Stimulated activated CD8-positive, alpha-beta memory T cell treated with anti-CD3 and anti-CD28 coated beads, Interleukin-7, amount 100 ng/mL, for 1 hour (primary cell): ENCODE measurements at places on chromosomes 7 and 10.

- DNase-seq: no peak
Observed at GRCh38 chr10:69344591-69345252, 66.4 kb downstream of the HK1 start.

DNA sequence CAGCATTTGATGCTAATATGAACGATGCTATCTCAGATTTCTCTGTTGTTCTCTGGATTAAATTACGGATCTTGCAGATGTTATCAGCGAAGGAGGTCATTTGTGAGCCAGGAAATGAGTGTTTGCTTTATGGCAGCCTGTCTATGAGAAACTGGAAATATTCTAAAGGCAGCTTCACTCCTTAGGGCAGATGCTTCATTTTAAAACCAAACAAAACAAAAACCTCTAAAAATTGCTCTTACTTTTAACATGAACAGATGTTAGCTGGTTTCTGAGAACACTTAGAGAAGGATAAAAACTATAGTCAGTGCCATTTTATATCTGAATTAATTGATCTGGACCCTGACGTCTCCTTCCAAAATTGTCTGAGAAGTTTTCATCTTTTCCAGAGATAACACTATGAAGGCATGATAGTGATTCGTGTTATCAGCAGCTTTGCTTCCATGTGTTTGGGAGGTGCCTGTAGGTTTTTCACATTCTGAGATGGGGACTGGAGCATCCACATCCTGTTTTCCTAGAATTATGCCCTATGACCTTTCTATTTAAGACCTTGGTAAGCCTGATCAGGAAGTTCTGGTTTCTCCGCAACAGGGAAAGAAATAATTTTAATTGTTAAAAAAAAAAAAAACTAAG is 53.1 kb downstream of the CPED1 start:
- no peak for DNase-seq

GRCh38 chr10:52568309-52568708 is 204.3 kb downstream of the MBL2 start:
- DNase-seq: no peak

DNA sequence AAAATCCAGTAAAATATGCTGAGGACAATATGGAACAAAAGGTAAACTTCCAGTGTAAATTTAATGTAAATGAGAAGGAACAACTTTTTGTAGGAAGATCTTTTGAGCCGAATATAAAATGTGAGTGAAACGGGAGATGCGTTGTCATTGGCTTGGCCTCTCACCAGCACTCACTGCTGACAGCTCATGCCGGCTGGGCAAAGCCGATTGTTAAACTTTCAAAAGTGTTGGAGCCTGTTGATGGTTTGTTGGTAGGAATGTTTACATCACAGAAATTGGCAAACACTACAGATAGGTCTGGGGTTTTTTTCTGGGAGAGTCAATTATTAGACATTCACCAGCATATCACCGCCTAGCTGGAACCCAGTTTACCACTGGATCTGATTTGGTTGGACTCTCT is 6.1 kb downstream of the PSTK start:
- DNase-seq: no peak

DNA sequence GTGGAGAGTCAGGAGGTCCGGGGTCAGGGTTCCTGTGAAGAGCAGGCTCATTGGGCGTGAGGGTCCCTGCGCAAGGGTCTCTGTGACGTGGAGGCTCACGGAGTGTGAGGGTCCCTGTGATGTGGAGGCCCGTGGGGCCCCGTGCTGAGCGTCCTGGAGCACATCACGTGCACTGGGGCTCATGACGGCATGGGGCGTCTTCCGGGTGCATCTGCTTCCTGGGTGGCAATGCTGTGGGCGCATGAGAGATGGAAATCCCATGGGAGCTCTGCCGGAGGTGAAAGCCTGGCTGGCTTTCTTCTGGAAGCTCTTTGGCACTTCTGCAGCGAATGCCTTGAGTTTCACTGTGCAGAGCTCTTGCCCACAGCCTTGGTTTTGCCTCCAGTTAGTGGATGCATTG is 71.4 kb downstream of the WDR37 start:
- no peak for DNase-seq

- no peak for DNase-seq
Observed at GRCh38 chr7:139004321-139005090, 23.3 kb upstream of the KIAA1549 start.

GRCh38 chr7:64574540-64575099 is 11.7 kb upstream of the ZNF680 start:
- DNase-seq: no peak

DNA sequence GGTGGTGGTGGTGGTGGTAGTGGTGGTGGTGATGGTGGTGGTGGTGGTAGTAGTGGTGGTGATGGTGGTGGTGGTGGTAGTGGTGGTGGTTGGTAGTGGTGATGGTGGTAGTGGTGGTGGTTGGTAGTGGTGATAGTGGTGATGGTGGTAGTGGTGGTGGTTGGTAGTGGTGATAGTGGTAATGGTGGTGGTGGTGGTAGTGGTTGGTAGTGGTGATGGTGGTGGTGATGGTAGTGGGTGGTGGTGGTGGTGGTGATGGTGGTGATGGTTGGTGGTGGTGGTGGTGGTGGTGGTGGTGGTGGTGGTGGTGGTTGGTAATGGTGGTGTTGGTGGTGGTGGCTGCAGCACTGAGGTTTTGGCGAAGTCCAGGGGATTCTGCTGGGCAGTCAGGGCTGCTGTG is 58.5 kb downstream of the TMEM130 start:
- no peak for DNase-seq

- DNase-seq: no peak
Observed at GRCh38 chr7:41125343-41125742, 577.5 kb downstream of the INHBA start.

GRCh38 chr10:12387561-12388210 is 38.3 kb downstream of the CAMK1D start:
- DNase-seq: no peak

- DNase-seq: no peak
Observed at GRCh38 chr10:111890046-111890445, 293.5 kb downstream of the GPAM start.

- no peak for DNase-seq
Observed at GRCh38 chr10:35259769-35260397, 76.4 kb upstream of the CCNY start.

DNA sequence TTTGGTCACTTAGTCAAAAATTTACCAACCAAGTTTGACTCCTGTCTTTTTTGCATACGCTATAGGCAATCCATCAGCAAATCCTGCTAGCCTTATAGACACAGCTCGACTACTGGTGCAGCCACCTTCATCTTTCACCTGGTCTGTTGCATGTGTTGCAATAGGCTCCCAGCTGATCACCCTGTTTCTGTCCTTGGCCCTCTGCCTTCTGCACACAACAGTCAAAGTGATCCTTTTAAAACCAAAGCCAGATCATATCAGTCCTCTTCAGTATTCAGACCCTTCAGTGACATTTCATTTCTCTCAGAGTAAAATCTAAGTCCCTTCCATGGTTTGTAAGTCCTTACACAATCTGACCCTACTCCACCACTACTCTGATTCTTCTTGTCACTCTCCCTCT is 10.9 kb upstream of the CDK6 start:
- no peak for DNase-seq

DNA sequence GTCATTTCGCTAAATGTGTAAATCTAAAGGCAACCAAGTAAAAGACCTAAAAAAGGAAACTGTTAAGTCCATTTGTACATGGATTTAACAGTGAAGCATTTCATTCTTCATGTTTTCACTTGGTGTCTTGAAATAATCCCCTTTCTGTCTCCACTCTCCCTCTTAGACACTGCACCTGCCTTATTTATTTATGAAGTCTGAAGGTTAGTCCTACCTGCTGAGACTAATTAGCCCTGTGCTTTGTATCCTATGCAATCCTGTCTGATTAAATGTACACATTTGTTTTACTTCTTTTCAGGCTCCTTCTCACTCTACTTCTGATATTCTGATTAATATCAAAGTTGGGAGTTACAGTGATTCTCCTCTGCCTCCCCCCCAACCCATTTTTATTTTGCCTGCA is 1.9 kb upstream of the TCF7L2 start:
- DNase-seq: no peak

- DNase-seq: no peak
Observed at GRCh38 chr10:49177391-49178355, 10.5 kb downstream of the TMEM273 start.

- no peak for DNase-seq
Observed at GRCh38 chr7:28157831-28158416, 22.7 kb downstream of the JAZF1 start.

- no peak for DNase-seq
Observed at GRCh38 chr7:142443216-142444010, 185.6 kb upstream of the PRSS58 start.

DNA sequence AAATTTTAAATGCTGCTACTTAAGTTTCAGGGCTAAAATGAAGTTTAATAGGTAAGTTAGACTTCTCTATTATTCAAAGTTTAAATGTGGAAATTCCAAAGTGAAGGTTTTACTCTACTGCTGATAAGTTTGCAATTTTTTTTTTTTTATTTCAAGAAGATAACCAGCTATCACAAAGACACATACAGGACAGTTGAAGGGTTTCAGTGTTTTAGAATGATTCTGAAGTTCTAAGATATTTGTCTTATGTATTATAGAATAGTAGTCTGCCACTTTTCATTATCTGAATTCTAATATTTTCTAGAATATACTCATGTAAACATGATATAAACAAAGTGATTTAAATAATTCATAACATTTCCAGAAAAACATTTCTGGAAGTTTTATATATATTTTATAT is 7.0 kb upstream of the CD36 start:
- DNase-seq: no peak

DNA sequence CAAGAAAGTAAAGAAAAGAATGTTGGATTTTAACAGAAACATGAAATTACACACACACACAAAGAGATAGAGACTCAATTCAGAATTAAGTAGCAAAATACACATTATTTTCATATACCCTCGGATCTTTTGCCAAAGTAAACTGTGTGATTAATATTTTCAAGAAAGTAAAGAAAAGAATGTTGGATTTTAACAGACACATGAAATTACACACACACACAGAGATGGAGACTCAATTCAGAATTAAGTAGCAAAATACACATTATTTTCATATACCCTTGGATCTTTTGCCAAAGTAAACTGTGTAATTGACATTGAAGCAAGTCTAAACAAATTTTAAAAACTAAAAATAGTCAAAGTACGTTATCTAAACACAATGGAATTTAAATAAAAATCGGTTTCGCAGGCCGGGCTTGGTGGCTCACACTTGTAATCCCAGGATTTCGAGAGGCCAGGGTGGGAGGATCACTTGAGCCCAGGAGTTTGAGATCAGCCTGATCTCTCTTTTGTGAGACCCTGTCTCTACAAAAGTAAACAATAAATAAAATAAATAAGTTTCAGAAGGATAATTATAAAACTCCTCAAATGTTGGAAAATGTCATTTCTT is 337.3 kb upstream of the MAGI2 start:
- no peak for DNase-seq

GRCh38 chr10:129964611-129965424 is 744 bp upstream of the EBF3 start:
- no peak for DNase-seq

DNA sequence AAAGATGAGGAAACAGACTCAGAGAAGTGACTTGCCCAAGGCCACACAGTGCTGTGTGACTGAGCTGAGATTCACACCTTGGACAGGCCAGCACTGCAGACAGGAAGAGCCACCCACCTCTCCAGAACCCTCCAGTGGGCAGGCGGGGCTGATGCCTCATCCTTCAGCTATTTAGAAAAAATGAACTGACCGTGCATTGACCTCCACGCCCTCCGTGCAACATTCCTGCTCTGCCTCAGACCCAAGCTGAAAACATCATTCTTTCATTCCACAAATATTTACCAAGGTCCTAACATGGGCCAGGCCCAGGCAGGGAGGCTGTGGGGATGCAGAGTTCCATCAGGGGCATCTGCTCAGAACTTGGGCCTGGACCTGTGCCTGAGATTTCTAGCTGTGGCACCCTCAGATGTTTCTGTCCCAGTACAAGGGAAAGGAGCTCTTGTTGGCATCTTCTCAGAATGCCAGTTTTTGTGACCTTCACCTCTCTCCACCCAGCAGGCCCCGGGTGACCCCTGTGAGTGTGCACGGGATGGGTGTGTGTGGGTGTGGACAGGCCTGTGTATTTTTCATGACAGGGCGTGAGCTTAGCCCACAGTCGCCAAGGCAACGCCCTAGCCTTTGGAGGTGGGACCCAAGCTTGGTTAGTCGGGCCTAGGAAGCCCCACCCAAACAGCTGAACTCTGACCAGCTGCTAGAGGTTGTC is 6.5 kb downstream of the VSIR start:
- DNase-seq: no peak

DNA sequence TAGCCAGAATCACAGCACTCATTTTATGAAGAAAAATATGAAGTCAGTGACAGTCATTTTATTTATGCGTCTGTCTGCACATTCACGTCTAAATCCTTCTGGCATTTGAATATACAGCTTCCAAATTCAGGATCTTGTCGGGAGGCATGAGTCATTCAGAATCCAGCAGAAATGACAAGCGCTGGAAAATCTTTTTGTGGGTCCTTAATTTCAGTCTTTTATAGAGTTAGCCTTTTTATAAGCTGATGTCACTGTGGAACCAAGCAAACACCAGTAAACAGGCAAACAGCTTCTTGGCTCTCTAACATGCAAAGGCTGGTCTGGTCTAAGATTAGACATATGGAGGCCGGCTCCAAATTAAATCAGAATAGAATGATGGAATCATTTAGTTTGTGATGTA is 388.2 kb upstream of the TEX47 start:
- DNase-seq: no peak

DNA sequence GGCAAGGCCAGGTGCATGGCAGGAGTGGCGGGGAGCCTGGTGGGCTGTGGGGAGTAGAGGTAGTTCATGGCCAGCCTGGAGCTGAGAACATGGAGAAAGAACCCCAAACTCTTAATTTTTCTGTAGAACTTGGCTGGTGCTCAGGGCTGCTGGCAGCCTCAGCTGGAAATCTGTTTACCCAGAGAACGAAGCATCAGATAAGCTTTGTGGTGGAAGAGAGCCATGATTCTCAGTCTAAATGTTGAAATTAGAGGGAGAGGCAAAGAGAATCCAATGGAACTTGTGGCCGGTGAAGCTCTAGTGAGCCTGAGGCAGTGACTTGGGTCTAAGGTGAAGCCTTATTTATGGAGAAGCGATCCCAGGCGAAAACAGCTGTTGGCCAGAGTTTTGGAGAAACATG is 126.4 kb downstream of the CCDC3 start:
- DNase-seq: no peak

GRCh38 chr10:88086187-88086960 is 222.9 kb downstream of the PTEN start:
- no peak for DNase-seq

GRCh38 chr10:124175701-124176348 is 82.4 kb upstream of the CHST15 start:
- no peak for DNase-seq

GRCh38 chr7:38671911-38672905 is 41.0 kb upstream of the AMPH start:
- no peak for DNase-seq

DNA sequence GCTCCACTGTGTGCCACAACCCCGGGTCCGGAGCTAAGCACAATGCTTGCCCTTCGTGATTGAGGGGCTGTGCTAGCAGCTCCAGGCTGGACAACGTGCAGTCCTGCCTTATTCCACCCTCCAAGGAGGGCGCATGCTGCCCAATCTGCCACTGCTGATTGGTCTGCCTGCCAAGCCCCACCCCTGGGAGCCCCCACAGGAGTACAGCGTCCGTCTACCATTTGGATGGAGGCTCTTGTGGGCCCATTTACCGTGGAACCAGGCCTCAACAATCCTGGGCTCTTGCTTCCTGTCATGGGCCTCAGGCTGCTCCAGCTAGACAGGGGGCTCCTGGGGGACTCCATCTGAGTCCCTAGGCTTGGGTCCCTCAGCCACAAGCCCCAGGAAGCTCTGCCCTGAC is 173.3 kb downstream of the SLIT1 start:
- no peak for DNase-seq
